ENCODE measurements at places on chromosomes 12 and 14.
A peak's percentile ranks its signal among the peaks of the same experiment; 100 is the strongest.

DNA sequence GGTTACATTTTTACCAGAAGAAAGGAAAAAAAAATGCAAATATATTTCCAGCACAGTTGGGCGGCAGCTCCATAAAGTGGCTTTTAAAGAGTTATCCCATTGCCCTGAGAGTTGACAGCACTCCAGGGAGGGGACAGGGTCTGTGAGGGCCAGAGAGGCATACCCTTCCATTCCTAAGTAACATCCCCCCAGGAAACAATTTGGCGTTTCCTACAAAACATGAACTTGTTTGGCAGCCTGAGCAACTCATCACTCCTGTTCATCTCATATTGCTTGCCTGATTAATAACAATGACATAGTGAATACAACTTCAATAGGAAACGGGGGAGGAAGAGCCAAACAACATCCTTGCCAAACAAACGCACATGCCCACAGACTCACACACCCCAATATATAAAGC is 23.3 kb downstream of the TC2N start:
- DNase-seq, result no peak

- DNase-seq, result no peak
These were observed 22.4 kb downstream of the IRF2BPL start for GRCh38 chr14:77006132-77006531.

DNA sequence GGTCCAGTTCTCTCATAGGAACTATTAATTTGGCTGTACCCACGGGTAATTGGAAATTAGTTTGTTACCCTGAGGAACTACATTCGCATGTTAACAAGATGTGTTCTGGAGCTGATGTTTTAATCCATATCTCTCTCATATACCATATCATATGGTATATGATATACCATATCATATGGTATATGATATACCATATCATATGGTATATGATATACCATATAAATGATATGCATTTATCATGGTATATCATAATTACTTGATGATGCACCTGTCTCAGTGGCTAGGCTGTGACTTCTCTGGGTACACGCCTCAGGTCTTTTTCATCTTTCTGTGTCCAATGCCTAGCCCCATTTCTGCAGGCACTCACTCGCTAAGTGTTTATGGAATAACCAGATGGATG is 13.0 kb downstream of the KCNK10 start:
- no peak for DNase-seq

GRCh38 chr14:97432586-97432985 is 635.4 kb downstream of the VRK1 start:
- no peak for DNase-seq

DNA sequence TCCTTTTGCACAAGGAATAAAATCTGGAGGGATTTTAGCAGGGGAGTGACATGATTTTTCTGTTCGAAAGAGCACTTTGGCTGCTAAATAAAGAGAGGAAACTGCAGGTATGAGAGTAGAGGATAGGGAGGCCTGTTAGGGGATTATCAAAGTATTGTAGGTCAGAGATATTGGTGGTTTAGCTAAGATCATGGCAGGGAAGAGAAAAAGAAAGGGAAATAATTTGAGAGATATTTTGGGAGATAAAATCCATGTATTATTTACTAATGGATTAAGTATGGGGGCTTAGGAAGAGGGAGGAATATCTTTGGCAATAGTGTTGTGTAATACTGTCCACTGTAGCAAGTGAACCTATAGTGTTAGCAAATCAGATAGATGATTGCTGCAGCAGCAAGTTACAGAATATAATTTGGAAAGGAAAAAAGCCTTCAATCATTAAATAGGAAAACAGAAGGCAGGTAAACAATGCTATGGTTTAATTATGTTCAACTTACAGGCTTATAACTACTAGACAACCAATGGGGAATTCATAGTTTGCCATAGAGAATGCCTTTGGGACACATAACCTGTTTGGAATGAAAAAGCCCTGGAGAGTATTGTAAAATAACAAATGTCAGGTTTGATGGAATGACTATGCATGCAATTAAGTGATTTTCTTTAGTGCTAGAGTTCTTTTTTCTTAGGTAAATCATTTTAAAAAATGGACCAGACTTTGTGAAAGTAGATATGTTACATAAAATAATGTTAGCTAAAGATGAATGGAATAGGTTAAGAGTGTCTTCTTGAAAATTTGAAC is 50.5 kb downstream of the ADIPOR2 start:
- no peak for DNase-seq

- DNase-seq, result peak; percentile 21
These were observed 880 bp upstream of the FLRT2 start for GRCh38 chr14:85528897-85529631.

DNA sequence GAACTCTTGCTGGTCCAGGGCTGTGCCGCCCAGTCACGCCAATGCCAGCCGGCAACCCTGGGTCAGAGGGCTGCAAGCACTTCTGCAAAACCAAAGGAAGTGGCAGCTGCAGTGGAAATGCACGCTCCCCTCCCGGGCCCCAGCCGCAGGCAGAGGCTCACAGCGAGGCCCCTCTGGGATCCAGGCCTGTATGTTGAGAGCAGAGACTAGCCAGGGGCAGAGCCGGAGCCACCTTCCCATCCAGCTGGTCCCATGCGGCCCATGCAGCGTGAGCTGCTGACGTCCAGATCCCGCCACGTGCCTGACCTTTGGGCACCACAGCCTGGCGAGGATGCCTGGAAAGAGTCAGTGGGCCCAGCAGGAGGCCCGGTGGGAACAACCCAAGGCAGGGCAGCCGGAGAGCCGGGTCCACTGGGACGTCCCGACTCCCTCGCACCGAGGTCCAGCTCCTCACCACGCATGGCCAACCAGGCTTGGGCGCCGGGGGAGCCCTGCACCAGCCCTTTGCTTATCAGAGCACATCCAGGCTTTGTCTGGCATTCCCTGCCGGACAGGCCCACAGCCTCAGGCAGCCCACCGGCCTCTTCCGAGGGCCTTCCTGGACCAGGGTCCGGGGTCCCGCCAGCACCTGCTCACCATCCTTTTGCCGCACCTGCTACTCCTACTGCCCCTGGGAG is 4.3 kb downstream of the GPR132 start:
- no peak for DNase-seq

- no peak for DNase-seq
These were observed 49.8 kb downstream of the NOC4L start for GRCh38 chr12:132194056-132194455.

DNA sequence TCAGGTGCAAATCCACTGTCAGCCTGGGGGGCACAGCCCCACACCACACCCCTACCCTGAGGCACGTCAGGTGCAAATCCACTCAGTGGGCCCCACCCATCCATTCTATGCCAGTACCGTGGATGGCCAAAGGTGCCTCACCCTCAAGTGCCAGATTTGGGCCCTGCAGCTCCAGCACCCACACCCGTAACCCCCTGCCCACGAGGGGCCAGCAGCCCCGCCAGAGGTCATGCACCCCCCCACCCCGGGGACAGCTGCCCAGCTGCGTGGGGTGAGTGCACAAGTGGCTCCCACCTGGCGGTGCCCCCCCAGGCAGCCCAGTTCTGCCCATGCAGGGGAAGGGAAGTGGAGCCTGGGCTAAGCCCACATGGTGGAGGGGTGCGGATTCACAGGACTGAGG is 51.2 kb downstream of the FBRSL1 start:
- no peak for DNase-seq

DNA sequence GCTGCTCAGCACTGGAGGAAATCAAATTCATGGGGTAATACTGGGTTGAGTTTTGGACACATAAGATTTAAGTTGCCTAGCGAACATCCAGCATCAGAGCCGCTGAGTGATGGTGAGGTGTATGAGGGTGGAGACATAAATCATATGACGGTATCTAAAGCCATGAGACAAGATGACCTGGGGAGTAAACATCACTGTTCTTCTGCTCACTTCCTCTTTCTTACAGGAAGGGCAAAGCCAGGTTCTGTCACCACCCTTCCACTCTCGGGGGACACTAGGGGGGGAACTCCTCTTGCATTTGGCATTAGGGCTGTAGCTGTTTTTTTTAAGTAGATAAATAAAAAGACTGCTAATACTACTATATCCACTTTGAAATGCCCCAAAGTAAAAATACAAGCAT is 24.0 kb downstream of the PRDM4 start:
- DNase-seq, result no peak

DNA sequence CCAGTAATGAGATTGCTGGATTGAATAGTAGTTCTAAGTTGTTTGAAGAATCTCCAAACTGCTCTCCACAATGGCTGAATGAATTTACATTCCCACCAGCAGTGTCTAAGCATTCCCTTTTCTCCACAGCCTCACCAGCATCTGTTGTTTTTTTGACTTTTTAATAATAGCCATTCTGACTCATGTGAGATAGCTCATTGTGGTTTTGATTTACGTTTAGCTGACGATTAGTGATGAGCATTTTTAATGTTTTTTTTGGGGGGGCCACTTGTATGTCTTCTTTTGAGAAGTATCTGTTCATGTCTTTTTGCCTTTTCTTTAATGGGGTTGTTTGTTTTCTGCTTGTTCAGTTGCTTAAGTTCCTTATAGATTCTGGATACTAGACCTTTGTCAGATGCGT is 8.1 kb upstream of the SLC15A5 start:
- DNase-seq, result no peak

DNA sequence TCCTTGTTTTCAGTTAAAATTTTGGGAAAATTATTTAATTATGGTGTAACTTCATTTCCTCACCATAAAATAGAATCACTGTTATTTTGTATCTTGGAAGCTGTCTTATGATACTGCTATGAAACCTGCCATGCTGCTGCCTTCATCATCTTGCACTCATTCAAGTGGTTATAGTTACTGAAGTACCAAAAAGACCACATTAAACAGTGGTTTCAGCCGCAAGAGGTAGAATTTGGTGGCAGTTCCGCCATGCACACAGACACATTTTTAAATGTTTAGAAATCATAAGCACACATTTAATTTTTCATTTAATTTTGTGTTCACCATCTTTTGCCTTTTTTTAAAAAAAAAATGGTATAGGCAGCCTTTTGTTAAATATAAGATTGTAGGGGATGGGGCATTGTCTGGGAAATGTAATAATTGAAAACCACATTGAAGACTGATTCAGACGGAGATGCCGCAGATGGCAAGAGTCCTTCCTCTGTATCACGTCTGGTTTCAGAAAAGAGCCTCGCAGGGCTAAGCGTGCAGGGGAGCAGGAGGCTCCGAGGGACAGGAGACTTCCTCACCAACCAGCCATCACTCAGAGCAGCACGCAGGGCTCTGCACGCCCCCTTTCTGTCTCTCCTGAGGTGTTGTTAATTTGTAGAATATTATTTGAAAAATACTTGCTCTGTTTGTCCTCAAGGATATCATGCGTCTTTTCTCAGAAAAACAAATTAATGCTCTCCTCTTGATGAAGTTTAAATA is 115.2 kb upstream of the PELI2 start:
- no peak for DNase-seq

DNA sequence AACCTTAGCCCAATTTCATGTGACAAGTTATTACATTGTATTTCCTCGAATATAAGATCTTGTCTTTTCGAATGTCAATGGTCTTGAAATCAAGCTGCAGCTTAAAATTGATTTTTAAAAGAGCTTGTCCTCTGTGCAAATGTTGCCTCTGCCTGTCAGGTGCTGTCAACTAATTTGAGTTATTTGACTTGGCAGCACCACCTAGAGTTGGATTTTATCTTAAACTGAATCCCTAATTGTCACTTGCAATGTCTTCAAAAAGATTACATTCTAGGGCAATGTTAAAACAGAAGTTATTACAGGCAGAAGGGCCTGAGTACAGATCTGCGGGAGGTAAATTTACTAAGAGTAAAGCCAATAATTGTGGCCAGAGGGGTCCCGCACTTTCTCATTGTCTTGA is 26.2 kb upstream of the TUNAR start:
- no peak for DNase-seq

Measured in urothelium cell line (cell line).